H4 (cell line): ENCODE measurements at places on chromosomes 4 and X. TPM values are rescaled to one million over a fixed set of nuclear protein-coding genes. Genes with fewer than 3 reads are reported as not detected.

GRCh38 chr4:5034206-5034605, 14.9 kb upstream of the CYTL1 start:
- DNase-seq = no peak

Gene GIMD1
- not detected in 2 replicates for total RNA-seq

DNA sequence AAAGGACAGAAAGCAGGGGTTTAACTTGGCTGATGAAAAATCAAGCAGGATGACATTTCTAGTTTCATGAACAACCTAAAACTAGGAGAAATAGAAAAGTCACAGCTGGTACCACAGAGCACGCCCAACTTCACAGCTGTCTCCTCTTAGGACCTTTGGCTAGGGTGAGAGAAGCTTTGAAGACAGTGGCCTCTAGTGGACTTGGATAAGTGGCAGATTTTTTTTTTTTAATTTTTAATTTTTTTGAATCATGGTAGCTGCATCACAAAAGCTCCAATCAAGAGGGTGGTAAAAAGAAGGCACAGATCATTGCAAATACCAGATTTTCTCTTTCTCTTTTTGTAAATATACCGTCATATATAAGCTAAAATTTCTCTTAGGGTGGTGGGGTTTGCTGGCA, 20.2 kb upstream of the MAP3K15 start:
- peak; percentile 15 for DNase-seq

Gene SH2D1A
- not detected in 2 replicates for total RNA-seq

GRCh38 chrX:108216405-108216804, 124.8 kb downstream of the ATG4A start:
- DNase-seq = no peak

GRCh38 chr4:38957893-38958292, 74.3 kb downstream of the TMEM156 start:
- no peak for DNase-seq

DNA sequence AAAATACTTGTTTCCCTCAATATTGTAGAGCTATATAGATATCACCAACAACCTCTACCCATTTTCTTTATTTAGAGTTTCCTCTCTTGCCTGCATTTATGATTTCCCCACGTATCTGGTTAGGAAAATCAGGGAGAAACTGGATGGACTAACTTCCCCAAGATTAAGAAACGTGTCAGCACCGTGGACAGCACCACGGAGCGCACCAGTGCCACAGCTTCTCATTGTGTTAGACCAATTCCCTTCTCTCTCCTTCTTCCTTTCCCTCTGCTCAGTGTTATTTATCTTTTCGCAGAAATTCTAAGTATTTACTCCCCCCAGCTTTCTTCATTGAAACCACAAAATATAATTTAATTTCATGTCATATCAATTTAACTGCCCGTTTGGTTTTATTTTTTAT, 568.6 kb upstream of the BOD1L1 start:
- DNase-seq = peak; percentile 13

DNA sequence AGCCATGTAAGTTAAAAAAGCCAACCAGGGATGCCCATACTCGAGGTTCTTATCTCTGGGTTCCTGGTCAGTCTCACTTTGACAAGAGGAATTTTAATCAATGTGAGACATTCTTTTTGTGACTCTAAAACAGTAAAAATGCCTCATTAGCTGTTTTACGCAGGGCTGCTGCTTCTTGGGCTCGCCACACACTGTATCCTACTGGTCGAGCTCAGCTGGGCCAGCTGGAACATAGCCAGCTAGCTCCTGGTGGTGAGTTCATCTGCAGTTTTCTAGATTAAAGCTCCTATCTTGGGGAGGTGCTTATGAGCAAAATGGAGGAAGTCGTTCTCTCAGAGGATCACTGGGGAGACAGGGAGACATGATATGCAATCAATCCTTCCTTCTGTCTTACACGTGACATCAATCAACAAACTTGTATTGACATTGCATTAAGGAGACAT, 55.9 kb upstream of the LEF1 start:
- peak; percentile 40 for DNase-seq

GRCh38 chr4:141331534-141332358, 111.1 kb downstream of the ZNF330 start:
- no peak for DNase-seq

Gene MAGEH1
- total RNA-seq = 44.3 and 44.5 TPM in 2 replicates

DNA sequence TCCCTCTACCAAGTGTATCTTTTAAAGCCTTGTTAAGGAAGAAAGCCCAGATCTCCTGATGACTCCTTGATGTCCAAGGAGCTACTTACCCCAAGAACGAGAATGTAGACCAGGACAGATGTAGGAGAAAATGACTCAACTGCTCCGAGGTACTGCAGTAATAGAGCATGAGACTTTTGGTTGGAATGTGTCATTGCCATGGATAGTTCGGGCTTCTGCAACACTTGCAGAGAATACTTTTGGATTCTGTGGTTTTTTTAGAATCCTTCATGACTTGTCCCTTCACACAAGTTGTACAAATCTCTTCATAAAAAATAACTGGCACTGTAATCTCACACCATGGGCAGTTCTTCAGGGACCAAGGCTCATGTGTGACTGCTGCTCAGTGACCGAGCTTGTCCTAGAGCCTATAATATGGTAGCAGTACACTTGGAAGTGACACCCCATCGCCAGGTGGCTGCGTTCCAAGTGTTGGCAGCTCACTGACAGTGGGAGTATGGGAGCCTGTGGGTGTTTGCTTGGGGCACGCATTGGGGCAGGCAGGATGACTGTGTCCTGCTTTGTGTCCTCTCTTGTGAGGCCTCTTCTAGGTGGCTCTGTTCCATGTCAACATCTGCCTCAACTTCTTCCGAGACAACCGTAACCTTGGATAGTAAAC, 87.9 kb upstream of the WDR1 start:
- DNase-seq = peak; percentile 1

Gene ARSD
- 9.0 and 13.3 TPM in 2 replicates for total RNA-seq

- no peak for DNase-seq
Measured at GRCh38 chrX:109997786-109998452, 5.0 kb upstream of the TMEM164 start.

Gene FRAS1
- total RNA-seq = 0.43 and 1.8 TPM in 2 replicates

GRCh38 chrX:11352296-11352741, 59.1 kb downstream of the AMELX start:
- no peak for DNase-seq

- DNase-seq = no peak
Measured at GRCh38 chrX:123330229-123330942, 146.3 kb downstream of the GRIA3 start.

Gene RAB40AL
- not detected in 2 replicates for total RNA-seq

DNA sequence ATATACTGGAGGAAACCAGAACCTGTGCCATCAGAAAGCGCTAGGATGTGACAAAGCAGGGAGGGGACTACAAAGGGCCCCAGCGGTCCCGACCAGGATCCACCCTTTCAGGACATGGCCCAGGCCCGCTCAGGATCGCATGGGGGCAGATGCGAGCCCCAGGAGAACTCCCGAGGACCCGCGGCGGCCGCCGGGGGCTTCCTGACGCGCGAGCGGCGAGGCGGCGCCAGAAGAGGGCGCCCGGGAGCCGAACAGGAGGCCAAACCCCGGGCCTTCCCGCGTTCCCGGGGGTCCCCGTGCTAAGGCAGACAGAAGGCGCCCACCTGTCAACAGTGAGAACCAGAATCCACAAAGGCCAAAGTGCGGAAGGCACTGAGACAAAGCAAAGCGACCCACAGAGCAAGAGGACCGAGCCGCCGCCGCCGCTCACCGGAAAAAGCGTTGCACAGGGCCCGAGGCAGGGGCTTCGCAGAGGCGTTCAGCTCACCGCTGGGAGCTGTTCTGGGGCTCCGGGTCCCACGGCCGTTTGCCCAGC, 7.3 kb upstream of the OPN1LW start:
- peak; percentile 5 for DNase-seq

Gene SHOX
- 0.08 TPM in 1 of 2 replicates, not detected in the other for total RNA-seq

- no peak for DNase-seq
Measured at GRCh38 chrX:56782352-56782751, 53.3 kb downstream of the NBDY start.

Gene NAP1L2
- 19.0 and 19.1 TPM in 2 replicates for total RNA-seq

Gene PROM1
- total RNA-seq = not detected in 2 replicates

Gene SLC35A2
- total RNA-seq = 23.2 and 32.8 TPM in 2 replicates

Gene FAM114A1
- 89.3 and 118 TPM in 2 replicates for total RNA-seq

DNA sequence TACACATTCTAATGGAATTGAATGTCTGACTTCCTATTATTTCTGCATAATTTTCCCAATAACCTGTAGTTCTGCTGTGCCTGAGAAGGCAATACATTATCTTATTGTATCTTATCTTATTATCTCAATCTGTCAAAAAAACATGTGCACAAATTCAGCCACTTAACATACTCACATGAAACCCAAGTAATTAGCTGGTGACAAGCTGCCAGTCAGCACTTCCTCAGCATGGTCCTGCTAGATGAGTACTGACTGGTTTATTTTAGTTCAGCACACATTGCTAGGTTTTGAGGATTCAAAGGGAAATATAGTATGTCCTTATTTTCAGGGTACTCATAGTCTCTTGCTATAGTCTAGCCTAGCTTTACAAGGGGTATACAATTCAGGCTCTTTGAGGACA, 17.9 kb upstream of the FGG start:
- no peak for DNase-seq

Gene CAPN6
- 1.0 and 1.8 TPM in 2 replicates for total RNA-seq

GRCh38 chrX:74922922-74923543, 2.2 kb downstream of the NEXMIF start:
- DNase-seq = no peak

- no peak for DNase-seq
Measured at GRCh38 chr4:27278615-27279375, 418.2 kb downstream of the STIM2 start.

GRCh38 chrX:15616531-15616930, 15.8 kb upstream of the ACE2 start:
- DNase-seq = no peak

GRCh38 chr4:145762719-145763118, 82.8 kb downstream of the C4orf51 start:
- no peak for DNase-seq

DNA sequence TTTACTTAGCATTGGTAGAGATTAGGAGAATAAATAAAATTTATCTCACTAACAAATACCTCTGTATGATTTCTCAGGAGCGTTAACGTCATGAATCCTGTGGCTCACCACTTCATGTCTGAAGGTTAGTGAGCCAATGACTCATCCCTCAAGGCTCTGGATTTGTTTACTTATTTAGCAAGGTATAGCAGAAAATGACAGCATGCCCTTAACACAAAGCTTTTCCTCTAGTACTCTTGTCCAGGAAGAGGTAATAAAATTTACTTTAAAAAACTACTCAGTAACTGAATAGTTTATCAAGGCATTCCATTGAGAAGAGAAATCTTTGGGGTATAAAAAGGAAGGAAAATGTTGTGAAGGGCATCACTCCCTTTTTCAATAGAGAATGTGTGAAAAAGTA, 823.8 kb downstream of the CCSER1 start:
- DNase-seq = peak; percentile 93

- no peak for DNase-seq
Measured at GRCh38 chrX:24646745-24647182, 383 bp downstream of the PCYT1B start.

GRCh38 chr4:166680796-166681195, 553.5 kb downstream of the SPOCK3 start:
- no peak for DNase-seq

Gene SORCS2
- 0.02 and 0.08 TPM in 2 replicates for total RNA-seq

DNA sequence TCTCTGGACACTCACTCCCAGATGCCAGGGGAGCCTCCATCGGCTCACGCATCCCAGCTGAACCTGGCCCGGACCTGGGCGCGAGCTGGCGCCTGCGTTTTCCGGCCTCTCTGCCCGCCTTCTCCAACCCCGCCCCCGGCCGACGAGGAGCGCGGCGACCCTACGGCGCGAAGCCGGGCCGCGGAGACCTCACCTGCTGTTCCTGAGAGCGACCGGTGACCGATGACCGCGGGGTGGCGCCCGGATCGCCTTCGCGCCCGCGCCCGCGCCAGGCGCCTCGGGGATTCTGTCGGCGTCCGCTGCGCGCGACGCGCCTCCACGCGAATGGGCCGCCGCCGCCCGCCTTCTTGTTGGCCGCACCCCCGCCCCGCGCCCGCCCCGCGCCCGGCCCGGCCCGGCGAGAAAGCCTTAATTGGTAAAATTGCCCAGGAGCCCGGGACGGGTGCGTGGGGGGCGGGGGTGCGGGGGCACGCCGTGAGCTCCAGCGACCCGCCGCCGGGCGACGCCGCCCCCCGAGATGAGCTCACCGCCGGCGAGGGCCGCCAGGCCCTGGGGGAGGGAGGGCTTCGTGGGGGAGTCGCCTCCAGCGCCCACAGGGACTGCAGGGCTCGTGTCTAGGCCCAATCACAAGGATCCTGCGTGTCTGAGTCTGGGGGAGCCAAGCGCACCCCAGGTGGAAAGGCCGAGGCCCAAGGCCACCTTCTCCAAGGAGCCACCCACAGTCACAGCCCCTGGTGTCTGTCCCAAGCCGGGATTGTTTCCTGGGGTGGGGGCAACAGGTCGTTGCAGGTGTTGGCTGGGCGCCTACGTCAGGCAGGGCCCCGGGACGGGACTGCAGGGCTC, at the start of gene FLNA:
TSS of gene FLNA (minus strand) at position 322 of the 843 bp plus-strand sequence. CDS start 3,389 bp downstream, outside the sequence.
- no peak for DNase-seq

- DNase-seq = no peak
Measured at GRCh38 chr4:77595364-77595973, 10.2 kb upstream of the CXCL13 start.

GRCh38 chr4:54318904-54319303, 89.8 kb downstream of the PDGFRA start:
- peak; percentile 35 for DNase-seq

Gene TGIF2LX
- 5.8 and 9.6 TPM in 2 replicates for total RNA-seq

Gene PCSK1N
- total RNA-seq = 9.9 and 16.0 TPM in 2 replicates

Gene CLIC2
- 31.6 and 44.7 TPM in 2 replicates for total RNA-seq

DNA sequence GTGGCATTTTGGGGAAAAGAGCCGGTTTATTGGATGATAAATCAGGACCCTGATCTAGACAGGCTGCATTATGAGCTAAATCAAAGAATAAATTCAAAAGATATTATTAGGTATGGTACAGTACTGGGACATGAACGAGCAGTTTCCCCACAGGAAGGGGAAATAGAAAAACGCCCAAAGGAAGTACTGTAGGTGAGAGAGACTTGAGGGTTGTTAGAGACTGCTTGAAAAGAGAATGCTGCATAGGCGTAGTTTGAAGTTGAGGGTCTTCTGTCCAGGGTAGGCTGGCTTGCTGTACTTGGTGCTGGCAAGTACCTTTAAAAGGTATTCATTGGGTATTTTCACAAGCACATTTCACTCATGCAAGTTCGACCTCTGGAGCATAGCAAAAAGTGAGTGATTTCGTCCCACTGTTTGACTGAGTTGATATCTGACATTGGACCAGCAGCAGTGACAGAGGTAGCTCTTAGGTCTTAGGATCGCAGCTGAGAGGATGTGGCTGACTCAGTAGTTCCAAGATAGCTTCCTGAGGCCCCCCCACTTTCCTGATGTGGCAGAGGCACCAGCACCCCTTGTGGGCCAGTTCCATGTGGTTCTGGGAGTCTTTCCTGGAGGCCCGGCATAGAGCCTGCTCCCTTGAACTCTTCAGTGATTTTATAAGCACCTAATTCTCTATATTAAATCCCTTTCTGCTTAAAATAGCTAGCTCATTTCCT, 64.3 kb downstream of the TMEM131L start:
- no peak for DNase-seq

Gene RNF150
- 2.4 and 3.1 TPM in 2 replicates for total RNA-seq
